LoVo (cell line): ENCODE measurements at places on chromosomes 13 and 19.

- DNase-seq, result peak; percentile 73
Measured at GRCh38 chr19:55353803-55354697, 469 bp downstream of the COX6B2 start.

GRCh38 chr13:44244288-44244687 lies 129.3 kb upstream of the SERP2 start:
- peak; percentile 64 for DNase-seq

GRCh38 chr13:106184790-106185189 lies 350.7 kb downstream of the EFNB2 start:
- no peak for DNase-seq

DNA sequence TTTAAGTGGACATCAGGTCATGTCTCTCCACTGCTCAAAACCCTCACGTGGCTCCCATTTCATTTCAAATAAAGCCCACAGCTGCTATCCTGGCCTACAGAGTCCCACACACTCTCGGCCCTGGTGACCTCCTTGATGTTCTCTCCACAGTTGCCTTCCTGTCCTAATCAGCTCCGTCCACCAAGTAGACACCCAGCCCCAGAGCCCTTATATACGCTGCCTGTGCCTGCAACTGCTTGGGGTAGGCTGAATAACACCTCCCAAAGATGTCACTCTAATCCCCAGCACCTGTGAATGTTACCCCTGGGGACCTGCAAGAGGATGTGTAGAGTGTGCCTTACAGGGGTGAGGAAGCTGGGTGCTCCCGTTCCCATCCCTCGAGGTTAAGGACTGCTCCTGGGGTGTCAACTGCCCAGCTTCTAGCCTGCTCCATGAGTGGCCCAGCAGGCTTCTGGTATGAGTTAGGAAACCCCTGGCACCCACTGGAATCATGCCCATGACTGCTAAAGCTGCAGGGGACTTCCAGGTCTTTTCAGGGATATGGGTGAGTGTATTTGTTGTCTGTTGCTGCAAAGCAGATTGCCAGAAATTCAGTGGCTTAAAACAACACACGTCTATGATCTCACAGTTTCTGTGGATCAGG lies 6.0 kb downstream of the FAM187B start:
- DNase-seq, result no peak

DNA sequence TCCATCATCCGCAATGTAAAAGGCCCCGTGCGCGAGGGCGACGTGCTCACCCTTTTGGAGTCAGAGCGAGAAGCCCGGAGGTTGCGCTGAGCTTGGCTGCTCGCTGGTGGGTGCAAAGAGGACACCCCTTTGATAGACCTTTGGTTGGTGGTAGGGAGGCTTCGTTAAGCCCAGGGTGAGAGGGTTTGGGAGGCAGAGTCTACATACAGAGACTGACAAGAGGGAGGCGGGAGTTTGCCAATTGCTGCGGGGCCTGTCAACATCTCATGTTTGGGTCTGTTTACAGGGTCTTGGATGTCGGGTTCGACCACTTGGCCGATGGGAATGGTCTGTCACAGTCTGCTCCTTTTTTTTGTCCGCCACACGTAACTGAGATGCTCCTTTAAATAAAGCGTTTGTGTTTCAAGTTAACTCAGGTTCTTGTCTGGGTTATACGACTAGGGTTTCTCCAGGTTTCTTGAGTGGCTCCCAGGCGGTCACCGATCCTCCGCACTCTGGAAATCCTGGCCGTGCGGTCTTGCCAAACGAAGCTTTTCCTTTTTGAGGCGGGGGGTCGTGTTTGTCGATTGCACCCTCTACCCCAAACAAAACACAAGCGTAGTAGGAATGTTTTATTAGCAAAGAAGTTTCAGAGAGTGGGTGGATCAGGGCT lies 816 bp downstream of the RPS28 start:
- no peak for DNase-seq

- DNase-seq, result no peak
Measured at GRCh38 chr13:47399599-47399998, 502.7 kb upstream of the HTR2A start.

DNA sequence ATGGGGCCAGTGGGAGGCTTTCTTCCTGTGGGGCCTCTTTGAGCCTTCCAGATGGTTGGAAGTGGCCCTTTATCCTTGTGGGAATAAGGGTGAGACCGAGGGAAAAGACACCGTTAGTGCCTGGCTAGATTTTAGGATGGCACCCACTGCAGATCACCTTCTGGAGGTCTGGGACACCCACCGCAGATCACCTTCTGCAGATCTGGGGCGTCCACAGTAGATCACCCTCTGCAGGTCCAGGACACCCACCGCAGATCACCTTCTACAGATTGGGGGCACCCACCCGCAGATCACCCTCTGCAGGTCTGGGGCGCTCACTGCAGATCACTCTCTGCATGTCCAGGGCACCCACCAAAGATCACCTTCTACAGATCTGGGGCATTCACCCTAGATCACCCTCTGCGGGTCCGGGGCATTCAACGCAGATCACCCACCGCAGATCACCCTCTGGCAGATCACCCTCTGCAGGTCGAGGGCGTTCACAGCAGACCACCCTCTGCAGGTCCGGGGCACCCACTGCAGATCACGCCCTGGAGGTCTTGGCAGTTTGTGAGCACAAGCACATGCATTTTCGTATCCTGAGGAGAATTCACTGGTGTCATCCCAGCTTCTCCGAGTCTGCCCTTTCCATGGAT lies 153.4 kb upstream of the TSHZ3 start:
- DNase-seq, result no peak

DNA sequence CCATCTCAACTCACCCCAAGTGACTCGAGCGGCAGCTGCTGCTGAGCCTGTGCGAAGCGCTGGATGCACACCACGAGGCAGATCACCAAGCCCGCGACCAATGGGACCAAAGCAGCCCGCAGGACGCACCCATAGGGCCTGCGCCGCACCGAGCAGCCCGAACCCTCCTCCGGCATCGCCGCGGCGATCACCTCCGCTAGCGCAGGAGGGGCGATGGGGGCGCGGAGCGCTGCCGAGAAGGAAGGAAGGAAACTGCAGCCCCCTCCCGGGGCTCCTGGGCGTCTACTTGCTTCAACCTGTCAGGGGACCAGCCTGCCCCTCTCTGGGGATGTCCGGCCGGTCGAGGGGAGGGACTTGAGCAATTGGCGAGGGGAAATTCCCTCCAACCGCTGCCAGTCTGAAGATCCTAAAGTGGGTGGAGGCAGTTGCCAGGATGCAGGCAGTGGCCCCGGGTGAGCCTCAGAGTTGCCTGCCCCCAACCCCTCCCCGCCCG lies at the start of gene CD70:
CD70 (minus strand) TSS at position 324 of the 493 bp plus-strand sequence; CDS start at position 176, 148 bp downstream.
- DNase-seq, result no peak

DNA sequence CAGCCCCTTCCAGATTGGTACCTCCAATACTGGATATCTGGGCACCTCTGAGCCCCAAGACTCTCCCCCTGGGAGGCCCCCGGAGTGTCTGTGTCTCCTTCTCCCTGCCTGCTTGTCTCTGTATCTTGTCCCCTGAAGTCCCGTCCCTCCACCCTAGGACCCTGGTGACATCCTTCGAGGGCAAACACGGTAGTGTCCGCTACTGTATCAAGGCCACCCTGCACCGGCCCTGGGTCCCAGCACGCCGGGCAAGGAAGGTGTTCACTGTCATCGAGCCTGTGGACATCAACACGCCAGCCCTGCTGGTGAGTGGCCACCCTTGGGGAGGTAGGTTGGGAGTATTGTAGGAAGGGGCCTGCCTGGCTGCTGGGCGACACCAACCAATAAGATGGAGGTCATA lies 844 bp downstream of the ARRDC2 start:
- DNase-seq, result no peak

DNA sequence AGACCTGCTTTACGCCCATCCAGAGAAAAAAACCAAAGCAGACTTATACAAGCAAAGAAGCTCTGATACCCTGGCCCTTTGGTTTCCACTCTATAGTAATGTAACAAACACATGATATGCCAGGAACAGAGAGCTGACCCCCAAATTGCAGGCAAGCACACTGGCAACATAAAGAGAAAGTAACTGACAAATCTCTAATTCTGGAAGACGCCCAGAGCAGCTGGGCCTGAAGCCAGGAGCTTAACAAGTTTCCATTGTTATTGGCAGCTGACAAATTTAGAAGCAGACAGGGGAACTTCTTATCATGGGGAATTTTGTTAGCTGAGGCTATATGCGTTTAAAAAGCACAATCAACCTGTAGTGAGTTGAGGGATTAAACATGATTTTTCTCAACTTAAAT lies 158.0 kb downstream of the DLEU7 start:
- DNase-seq, result no peak
